ENCODE measurements at places on chromosomes 16 and 17. TPM values are rescaled to one million over a fixed set of nuclear protein-coding genes. Genes with fewer than 3 reads are reported as not detected.

- DNase-seq, result no peak
These were observed 16.8 kb downstream of the B9D1 start for GRCh38 chr17:19345486-19346350.

DNA sequence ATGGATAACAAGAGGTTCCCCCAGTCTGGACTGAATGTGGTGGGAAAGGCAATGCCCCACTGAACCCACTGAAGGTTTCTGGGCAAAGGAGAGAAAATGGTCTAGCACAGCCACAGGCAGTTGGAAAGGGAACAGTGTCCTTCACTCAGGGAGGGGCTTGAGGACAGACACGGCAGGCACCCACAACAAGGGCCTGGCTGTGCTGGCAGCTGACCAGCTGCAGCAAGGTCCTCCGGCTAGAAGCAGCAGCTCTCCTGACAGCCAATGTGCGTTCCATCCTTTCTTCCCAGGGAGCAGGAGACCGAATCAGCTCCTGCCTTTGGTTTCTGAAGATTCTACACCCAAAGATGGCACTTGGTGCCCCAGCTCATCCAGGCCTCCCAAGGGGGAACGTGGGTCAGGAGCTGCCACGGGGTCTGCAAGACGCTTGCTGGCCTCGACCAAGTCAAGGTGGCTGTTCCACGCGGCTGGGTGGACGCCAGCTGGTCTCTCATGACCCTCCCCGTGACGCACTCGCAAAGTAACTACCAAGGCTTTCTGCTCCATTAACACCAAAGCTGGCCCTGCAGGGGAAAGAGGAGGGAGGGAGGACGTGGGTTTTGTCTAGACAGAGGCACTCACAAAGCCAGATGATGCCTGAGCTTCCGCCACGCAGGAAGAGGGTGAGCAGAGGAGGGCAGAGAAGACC lies 11.1 kb downstream of the ABR start:
- no peak for DNase-seq

The SMIM36 gene
- total RNA-seq, result not detected

The CTRL gene
- 0.74 TPM for total RNA-seq

GRCh38 chr16:84279881-84280280 lies 14.8 kb upstream of the WFDC1 start:
- no peak for DNase-seq

DNA sequence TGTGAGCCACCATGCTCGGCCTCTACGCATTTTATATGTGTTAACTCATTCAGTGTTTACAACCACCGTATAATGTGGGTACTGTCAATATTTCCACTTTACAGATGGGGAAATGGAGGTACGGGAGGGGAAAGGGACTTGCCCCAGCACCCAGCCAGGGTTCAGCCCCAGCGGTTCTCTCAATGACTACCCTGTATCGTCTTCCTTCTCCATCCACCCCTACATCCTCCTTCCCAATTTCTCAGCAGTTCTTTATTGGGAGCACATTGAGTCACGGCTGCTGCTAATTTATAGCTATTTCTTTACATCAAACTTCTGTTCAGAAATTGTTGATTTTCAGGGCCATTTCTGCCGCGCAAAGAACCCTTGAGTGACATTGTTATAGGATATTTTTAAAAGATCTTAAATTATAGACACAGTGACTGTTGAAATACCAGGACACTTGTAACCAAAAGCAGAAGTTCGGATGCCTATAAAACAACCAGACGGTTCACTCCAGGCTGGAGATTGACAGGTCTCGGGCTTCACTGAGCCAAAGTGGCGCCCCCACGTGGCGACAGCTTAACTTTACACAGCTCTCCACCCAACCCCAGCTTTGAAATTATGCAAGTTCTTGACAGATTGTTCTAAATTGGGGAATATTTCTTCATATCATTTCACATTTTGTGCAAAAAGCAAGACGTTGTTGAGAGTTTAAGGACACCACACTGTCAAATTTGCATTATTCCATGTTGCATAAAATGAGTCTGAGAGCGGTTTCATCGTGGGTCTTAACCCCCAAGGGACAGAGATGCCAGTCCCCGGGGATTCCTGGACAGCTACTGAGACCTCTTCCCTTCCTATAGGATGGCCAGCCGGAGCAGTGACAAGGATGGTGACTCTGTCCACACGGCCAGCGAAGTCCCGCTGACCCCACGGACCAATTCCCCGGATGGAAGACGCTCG lies 11.8 kb downstream of the SYT17 start:
- peak; percentile 53 for DNase-seq

GRCh38 chr16:27826081-27826892 lies 237.2 kb downstream of the GSG1L start:
- DNase-seq, result no peak

DNA sequence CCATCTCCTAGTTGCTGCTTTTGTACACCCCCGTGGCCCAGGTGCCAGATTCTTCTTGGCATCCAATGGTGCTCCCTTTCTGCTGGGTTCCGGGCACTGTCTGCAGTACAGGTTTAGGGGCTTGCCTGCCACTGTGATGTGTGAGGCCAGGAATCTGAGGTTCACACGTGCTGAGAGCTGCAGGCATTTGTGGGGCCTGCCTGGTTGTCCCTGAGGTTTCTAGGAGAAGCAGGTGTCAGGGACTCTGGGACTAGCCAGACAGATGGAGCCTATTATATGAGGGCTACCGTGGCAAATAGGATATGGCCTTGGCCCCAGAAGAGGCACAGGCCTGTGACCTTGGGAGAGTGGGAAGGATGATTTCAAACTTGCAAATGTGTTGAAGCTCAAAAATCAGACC lies 29.3 kb downstream of the NDEL1 start:
- no peak for DNase-seq

Measured in Daoy (cell line).